H7 (cell line): ENCODE measurements at places on chromosomes 1 and 21. TPM values are rescaled to one million over a fixed set of nuclear protein-coding genes. Genes with fewer than 3 reads are reported as not detected.

DNA sequence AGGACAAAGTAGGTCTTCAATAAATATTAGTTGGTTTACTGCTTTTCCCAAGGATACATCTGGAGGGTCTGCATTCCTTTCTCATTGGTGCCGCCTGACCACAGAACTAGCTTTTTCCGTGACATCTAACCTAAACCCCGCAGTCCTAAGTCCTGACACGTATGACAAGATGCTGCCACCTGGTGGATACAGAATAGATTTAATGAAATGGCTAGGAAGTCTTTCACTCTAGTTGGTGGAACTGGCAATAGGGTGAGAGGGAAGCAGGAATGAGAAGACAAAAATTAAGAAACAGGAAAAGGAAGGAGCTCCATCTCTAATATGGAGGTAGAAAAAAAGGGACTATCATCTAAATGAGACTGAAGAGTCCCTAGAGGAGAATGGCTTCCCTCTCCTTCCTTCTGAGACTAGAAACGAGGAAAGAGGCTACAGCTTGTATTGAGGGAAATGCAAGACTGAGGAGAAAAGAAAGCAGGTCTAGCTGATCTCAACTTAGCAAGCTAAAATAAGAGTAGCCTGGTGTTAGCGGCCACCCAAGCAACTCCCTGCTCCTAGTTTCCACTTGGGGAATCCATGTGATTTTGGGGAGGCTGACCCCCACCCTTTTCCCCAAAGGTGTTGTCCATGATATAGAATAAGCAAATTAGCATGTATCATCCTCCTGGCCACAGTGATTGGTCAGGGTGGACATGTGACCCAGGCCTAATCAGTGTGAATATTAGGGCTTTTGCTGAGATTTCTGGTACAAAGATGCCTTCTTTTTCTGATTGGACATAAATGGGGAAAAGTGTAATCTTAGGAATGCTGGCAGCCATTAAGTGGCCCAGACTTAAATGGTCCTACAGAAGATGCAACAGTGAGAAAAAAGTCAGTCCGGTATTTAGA, 5.9 kb downstream of the RFX5 start:
- peak; percentile 77 for DNase-seq

DNA sequence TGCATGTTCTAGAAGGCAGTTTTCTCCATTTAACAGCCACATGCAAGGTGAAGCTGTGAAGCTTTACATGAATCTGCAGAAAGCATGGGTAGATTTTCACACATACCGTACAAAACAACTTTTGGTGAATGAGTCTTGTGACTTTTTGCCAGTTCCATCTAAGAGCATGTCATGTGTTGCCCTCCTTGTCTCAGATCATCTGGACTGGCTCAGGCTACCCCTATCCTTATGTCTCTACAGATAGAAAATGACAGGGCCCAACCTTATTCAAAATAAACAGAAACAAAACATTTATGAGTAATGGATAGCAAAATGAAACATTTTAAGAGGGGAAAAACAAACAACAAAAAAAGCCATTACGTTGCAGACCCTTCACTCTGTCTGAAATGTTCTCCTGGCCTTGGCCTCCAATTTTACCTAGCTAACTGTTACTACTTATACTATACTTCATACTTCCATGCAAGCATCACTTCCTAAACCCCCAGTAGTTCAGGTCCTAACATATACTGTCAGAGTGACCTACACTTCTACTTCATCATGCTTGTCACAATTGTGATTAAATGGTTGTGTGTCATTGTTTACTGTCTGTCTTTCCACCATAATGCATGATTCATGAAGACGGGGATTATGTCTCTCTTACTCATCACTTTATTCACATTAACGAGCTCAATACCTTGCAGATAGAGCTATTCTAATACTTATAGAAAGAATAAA, 39.0 kb downstream of the LRRC8C start:
- no peak for DNase-seq

GRIK1 gene
- not detected in 2 replicates for total RNA-seq

DNA sequence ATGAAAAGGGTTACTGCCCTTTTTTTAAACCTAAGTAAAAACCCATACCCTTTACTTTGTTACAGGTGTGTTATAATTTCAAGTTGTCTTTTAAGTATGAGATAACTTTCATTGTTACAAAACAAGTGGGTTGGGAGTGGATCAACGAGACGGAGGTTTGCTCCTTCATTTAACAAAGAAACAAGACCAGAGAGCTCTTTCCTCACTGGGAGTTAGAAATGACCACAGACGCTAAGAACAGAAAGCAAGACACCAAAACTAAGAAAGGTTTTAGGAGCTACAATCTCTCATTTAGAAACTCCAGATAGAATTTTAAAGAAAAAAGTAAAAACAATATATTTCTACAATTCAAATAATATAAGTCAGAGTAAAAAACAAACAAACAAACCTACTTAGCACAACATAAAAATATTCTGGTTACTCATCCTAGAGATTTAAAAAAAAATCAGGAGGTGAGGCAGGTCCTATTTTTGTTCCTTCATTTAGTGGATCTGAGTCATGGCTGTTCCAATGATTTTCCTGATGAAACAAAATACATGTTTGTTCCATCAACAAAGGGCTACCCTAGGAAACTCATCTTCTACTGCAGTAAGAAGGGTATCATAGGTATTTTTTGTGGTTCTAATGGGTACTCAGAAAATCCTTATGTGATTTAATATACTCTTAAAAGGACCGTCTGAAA, 33.0 kb downstream of the APP start:
- DNase-seq: no peak

ERO1B gene
- total RNA-seq: 2.8 and 3.6 TPM in 2 replicates

DNA sequence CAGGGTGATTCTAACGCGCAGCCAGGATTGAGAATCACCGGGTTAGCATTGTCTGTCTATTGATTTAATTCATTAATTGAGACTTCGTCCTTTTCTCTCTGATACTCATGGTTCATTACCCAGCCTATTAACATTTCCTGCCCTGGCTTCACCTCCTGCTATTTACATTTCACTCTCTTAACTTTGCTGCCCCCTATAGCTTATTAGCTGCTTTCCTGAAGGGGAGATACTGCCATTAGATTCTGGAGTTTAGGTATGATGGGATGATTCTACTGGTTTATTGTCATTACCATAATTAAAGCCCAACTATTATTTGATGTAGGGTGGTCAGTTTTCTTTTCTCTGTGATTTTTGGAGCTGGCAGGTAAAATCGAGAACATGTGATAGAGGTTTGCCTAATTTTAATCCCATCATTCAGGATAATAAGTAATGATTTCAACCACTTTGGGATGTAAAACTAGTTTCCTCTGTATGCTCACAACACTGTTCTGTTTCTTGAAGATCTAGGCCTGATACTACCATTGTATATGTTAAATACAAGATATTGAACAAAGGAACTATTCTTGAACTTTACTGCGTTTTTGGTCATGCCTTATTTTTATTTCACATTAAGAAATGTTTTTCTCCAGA, 6.4 kb downstream of the PPP2R5A start:
- DNase-seq: peak; percentile 57

NBPF10 gene
- total RNA-seq: 0.42 and 0.89 TPM in 2 replicates

- DNase-seq: no peak
Measured at GRCh38 chr1:15288173-15288926, 41.3 kb downstream of the FHAD1 start.

GRCh38 chr1:30844631-30845030, 63.9 kb downstream of the SDC3 start:
- DNase-seq: peak; percentile 65

GRCh38 chr1:178713259-178713658, 11.8 kb upstream of the RALGPS2 start:
- no peak for DNase-seq

GRCh38 chr1:24438423-24438901, 22.9 kb downstream of the NIPAL3 start:
- peak; percentile 61 for DNase-seq

DNA sequence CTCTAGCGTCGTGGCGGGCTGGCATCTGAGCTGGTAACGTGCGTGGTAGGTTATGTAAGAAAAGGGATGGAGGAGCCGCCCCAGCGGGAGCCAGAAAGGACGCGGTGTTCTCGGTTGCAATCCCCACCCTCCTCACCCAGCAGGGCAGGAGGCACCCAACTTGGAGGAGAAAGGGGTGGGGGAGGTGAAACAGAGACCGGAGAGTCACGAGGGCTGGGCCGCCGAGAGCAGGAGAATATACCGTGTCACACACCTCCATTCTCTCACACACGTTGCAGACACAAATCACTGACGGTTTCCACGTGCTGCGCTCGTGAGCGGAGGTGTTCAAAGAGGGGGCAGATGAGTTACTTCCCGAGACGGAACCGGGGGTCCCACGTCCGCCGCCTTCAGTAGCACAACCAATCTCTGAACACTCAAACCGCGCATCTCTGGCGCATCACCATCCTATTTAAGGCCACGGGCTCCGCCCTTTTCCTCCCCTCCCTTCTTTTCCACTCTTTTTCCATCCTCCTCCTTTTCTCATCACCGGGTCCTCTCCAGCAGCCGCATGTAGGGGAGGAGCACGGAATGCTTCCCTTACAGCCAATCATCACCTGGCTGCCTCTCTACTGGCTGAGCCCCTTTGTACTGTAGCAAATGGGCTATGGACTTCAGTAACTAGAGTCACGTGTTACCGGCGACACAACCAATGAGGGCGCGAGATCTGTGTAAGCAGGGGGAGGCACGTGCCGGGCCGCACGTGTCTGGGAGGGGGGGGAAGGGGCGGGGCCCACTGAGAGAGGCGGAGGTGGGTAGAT, at the start of gene CIART:
Gene CIART (plus strand): TSS at position 797 of the 800 bp plus-strand sequence. CDS start 714 bp downstream, outside the sequence.
- peak; percentile 96 for DNase-seq

- no peak for DNase-seq
Measured at GRCh38 chr1:41627491-41628280, 143.2 kb upstream of the EDN2 start.

OR2T2 gene
- not detected in 2 replicates for total RNA-seq

GRCh38 chr1:30639881-30640452, 83.4 kb downstream of the MATN1 start:
- DNase-seq: no peak

MIXL1 gene
- total RNA-seq: 27.5 and 61.1 TPM in 2 replicates

- DNase-seq: no peak
Measured at GRCh38 chr1:231242516-231243198, 1.6 kb downstream of the GNPAT start.

DNA sequence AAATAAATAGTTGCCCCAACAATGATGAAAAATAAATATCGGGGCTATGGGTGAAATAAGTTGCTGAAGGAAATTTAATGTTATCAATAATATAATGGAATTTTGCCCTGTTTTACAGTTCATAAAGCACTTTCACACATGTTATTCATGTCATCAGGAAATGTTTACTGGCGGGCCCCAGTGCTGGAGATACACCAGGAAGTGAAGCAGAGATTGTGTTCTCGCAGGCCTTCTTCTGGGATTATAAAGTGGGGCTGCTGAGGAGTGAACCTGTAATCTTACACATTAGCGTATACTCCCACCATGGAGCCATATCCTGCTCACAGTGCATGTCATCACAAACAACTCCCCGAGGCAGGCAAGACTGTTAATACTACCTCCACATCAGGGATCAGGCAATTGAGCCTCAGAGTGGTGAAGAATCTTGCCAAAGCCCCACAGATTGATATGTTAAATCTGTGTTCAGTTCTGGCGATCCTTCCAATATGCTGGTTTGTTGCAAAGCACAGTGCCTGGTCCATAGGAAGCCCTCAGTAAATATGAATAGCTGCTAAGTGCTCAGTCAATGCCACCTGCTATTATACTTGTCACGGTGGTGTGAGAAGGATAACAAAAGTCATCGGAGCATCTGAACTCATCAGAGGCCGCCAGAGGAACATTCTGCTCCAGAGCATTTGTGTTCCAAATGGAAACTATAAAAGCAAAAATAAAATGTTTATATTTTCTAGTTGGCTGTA, 104.4 kb upstream of the UBE2U start:
- no peak for DNase-seq

- DNase-seq: no peak
Measured at GRCh38 chr1:214377485-214377884, 96.5 kb downstream of the SMYD2 start.

GRCh38 chr1:13892671-13893325, 192.8 kb downstream of the PRDM2 start:
- DNase-seq: peak; percentile 78

GRCh38 chr1:232578651-232579195, 51.2 kb downstream of the SIPA1L2 start:
- no peak for DNase-seq
